CD4-positive, alpha-beta T cell (primary cell): ENCODE measurements at places on chromosomes 7 and 10.
A peak's percentile ranks its signal among the peaks of the same experiment; 100 is the strongest.

DNA sequence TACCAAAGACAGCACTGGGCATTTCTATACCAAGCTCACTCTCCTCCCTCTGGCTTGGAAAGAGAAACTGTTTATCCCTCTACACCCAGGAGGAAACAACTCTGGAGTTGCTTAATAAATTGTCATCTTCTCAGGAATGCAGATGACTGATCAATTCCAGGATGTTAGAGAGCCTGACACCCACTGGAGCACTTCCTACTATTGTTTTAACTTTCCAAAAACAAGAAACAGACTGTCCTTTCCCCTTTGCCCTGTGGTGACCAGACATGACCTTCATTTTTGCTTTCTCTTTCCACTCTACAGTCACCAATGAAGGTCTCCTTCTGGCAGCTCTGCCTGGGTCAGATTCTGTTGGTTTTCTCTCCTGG is 19.6 kb downstream of the GIMAP4 start:
- DNase-seq = no peak

DNA sequence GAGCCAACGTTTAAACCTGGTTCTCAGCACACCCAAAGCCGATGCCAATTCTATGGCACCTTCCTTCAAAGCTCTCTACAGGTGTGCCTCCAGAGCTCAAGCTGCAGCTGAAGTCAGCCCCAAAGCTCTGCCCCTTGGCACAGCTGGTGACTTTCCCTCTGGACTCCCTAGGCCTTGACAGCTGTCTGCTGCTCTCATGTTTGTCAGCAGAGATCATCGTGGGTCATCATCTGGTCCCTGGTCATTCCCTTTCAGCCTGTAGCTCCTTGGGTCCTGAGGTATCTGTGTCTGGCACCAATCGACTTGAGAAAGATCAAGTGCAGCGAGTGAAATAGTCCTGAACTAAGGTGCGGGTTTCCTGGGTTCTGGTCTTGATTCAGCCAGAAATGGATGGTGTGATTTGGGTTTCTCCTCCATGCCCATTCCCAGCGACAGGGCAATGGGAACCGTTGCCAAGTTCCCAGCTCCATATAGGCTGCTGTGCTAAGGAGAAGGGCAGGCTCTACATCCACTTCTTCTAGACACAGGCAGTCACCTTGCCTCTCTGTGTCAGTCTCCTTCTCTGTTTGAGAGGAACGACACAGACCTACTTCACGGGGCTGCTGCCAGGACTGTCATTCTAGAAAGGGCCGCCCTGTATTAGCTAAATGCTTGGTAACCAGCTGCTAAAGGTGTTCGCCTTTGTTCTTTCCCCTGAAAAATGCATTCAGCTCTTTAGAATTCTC is 3.6 kb downstream of the PKD1L1 start:
- DNase-seq = no peak

DNA sequence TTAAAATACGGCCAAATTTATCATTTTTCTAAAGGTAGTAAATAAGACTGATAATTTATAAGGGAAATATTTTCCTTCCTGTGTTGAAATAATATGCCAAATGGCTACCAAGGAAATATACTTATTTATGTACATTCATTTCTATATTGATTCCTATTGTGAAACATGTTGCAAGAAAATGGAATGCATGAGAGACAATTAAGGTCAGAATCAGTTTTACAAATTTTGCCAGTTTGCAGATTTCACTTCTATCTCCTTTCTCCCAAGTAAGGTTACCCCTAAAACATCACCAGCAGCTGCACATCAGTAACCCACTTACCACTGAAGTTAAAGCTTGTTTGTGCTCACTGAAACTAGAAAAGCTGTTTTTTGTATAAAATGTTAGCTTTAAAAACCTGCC is 19.2 kb upstream of the REEP3 start:
- no peak for DNase-seq

GRCh38 chr10:36462194-36462593 is 663.2 kb upstream of the ANKRD30A start:
- no peak for DNase-seq

GRCh38 chr10:84695902-84696301 is 367.5 kb downstream of the CCSER2 start:
- no peak for DNase-seq

GRCh38 chr7:7157177-7157886 is 25.0 kb upstream of the C1GALT1 start:
- peak; percentile 81 for DNase-seq

DNA sequence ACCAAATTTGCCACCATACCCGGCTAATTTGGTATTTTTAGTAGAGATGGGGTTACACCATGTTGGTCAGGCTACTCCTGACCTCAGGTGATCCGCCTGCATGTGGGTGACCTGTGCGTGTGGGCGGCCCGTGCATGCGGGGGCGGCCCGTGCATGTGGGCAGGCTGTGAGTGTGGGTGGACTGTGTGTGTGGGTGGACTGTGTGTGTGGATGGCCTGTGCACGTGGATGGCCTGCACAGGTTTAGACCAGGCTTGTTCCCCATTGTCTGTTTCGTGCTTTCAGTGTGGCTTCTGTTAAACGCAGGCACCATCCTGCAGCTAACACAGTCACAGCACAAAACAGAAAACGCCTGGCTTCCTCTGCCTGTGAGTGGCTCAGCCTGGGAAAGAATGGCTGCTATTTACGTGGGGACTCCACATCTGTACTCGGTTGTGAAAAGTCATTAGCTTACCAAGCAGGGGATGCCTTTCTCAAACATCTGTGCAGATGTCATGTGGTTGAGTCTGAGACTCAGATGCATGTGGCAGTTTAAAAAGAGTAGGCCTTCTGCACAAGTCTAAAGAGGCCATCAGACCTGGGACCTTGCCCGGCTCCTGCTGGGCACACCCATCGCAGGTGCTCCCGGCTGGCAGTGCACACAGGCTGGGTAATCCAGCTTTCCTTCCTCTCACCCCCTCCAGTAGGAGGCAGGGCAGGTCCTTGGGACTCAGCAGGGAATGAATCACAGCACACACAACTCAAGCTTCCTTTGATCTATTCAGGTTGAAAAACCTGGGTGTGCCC is 91.6 kb downstream of the COBL start:
- DNase-seq = no peak

DNA sequence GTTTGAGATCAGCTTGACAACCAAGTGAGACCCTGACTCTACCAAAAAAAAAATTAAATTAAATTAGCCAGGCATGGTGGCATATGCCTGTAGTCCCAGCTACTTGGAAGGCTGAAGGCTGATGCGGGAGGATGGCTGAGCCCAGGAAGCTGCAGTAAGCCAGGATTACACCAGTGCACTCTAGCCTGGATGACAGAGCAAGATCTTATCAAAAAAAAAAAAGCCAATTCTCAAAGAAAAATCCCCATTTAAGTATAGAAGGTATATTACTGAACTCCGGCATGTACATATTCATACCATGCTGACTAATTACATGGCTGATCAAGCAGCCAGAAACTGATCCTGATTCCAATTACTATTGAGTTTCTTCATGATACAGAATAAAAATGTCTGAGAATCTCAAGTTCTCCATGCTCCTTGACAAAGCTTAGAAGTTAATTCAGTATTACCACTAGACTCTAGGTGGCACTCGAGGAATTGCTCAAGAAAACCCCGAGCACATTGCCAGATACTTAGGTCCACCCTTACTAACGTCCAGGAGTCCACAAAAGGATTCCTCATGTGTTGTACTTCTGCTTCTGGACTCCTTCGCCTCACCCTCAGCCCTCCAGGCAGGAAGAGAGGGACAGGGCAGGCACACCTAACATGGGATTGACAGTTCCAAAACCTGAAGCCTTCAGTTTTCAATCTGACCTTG is 148.9 kb downstream of the PARD3 start:
- no peak for DNase-seq
